Activated T-cell treated with anti-CD3 and anti-CD28 coated beads for 1 hour (primary cell): ENCODE measurements at places on chromosomes 6 and 20.
A peak's percentile ranks its signal among the peaks of the same experiment; 100 is the strongest.

- DNase-seq, result no peak
Observed at GRCh38 chr20:22260506-22260905, 323.9 kb downstream of the FOXA2 start.

DNA sequence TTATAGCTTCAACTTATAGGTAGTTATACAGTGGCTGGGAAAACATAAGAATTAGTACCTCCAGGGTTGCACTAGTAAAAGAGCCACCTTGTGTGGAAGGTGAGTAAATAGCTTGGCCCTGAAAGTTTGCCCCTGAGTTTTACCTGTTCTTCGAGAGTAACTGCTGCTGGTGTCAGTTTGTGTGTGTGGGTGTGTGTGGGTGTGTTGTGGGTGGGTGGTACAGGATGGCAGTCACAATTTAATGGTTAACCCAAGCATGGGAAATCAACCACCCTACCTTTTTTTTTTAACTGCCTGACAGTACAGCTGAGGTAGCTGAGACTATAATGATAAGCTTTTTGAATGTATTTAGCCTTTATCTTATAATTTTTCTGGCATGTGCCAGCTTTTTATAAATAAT is 137.3 kb downstream of the STXBP5 start:
- DNase-seq, result no peak

DNA sequence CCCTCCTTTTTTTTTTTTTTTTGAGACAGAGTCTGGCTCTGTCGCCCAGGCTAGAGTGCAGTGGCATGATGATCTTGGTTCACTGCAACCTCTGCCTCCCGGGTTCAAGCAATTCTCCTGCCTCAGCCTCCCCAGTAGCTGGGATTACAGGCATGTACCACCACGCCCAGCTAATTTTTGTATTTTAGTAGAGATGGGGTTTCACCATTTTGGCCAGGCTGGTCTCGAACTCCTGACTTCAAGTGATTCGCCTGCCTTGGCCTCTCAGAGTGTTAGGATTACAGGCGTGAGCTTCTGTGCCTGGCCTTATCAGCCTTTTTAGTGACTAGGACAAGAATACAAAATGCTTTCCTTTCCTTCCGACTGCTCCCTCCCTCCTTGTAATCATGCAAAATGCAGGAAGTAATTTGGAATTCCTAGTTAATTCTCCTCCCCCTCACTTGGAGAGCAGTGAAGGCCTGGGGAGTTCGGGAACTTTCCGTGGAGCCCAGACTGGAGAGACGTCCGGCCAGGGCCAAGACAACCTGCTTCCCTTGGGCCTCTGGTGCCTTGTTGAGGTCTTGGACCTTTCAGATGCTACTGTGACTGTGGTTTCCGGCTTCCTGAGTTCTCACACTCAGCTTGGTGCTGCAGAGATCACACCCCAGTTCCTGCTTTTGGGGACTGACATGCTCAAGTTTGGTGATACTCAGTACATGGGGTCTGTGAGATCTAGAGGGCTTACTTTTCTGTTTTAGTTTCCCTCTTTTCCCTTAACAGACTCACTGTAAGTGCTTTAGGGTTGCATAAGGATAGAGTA is 3.9 kb upstream of the PHF20 start:
- peak; percentile 46 for DNase-seq

DNA sequence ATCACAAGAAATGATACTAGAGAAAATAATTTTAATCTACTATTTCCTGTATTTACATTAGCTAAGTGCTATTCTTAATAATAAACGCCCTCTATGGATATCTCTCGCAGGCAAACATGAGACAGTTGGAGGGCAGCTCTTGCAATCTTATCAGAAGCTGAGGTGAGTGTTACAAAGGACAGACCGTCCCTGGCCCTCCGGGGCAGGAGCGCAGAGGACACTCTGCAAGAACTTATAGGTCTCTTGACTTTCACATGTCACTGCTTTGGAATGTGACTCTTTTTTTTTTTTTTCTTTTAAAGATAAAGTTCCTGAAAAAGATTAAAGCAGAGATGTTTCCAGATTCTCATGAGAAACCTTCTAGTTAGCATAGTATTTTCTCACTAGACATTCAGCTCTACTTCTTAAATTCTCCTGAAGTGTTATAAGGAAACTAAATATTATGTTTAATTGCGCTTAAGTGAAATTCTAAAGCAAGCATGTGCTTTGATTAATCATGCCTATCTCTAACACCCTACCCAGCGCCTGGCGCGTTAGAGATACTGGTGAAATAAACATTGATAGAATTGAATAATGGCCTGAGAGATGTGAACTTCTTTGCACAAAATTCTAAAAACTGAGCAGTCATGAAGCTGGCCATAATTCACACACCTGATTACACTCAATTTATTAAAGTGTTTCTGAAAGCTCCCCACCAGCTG is 57.4 kb downstream of the SYTL3 start:
- no peak for DNase-seq

DNA sequence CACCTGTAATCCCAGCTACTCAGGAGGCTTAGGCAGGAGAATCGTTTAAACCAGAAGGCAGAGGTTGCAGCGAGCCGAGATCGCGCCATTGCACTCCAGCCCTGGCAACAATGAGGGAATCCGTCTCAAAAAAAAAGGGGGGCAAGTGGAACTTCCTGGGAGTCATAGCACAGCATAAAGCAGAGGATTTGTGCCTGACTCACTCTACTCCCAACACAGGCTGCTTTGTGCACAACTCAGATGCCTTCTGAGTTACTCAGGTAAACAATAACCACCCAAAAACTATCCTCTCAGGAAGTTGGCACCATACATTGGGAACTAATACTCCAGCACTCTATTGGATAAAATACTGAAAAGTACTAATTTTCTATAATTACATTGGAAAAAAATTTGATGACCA is 2.5 kb upstream of the TMEM244 start:
- DNase-seq, result no peak

- DNase-seq, result no peak
Observed at GRCh38 chr6:139407718-139408222, 33.3 kb upstream of the CITED2 start.

GRCh38 chr20:46545077-46545826 is 5.2 kb downstream of the OCSTAMP start:
- DNase-seq, result no peak

DNA sequence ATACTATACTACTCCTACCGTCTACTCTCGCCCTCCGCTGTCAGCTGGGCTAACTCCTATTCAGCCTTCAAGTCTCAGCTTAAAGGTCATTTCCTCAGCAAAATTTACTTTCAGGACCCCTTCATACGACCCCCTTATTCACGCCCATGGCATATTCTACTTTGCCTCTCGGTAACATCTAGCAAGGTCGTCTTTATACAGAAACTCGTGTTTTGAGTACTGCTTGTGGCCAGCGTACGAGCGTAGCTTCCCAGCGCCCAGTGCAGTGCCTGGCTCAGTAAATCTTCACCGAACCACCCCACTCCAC is 546 bp downstream of the CRNKL1 start:
- no peak for DNase-seq

DNA sequence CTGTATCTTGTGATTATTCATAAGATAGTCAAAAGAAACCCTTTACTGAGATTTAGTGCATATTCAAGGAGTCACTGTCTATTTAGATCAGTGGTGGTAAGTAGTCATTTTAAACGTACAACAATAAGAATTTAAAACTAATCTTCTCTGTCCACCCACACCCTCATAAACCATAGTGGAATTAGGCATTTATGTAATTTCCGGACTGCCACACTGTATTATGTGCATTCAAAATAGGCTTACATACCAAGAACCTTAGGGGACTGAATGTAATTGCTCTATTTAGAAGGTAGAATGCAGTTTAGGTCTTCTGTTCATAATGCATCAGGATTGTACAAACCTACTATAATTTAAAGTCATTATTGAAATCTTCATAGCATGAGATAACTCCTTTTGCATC is 685.4 kb downstream of the TENT5A start:
- DNase-seq, result no peak

DNA sequence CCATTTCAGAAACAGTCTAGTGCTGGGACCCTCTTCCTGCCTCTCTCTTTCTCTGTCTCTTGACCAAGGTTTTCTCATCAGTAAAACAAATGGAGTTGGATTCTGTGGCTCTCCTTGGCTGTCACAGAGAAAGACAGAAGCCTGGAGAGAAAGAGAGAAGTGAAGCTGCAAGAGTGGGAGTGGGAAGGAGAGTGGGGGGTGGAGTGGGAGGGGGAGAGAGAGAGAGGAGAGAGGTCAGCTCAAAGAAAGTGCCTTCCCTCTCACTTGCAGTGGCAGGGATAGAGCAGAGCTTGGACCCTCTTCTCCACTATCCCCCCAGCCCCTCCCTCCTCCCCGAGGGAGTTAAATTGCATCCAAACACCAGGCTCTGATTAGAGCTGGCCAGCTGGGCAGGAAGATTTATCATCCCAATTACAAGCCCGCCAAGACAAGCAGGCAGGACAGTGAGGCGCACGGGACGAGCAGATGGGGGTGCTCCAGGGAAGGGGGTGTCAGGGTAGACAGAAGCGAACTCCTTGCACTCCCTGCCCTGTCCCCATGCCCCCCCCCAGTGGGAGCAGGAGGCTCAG is 74.3 kb downstream of the CD40 start:
- no peak for DNase-seq

- DNase-seq, result no peak
Observed at GRCh38 chr20:50680105-50680960, 11.0 kb downstream of the RIPOR3 start.

DNA sequence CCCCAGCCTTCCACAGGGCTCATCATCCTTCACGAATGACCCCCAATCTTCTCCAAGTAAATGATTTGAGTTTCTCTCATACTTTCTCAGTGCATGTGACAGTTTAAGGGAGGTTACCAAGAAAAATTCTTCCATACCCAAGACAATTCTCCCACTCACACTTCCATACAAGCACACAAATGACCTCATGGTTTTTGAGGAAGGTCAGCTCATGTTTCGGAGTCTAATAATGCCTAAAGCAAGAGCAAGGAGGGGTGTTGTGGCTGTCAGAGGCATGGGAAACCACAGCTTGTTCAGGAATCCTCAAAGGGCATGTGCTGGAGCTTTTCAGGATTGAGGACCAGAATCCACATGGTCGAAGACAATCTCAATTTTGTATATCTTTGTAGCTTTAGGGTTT is 279.0 kb downstream of the MAFB start:
- DNase-seq, result no peak

DNA sequence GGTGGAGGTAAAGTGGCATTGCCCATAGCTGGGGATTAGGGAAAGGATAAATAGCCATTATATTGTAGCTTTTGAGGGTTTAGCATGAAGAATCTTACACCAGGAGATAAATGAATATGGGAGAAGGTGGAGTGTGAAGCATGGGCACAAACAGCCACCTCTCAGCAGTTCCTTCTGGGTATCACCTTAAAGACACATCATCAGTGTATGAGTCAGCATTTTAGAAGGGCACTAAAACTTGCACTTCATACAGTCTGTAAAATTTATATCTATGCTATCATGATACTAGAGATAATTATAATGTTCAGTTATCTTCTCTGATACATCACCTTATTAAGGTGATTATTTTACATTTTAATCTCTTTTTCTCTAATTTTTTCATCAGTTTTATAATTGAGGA is 25.3 kb downstream of the SLC35A1 start:
- no peak for DNase-seq

- no peak for DNase-seq
Observed at GRCh38 chr6:166774770-166775169, 147.7 kb upstream of the RPS6KA2 start.

GRCh38 chr6:152696522-152696921 is 1.2 kb upstream of the MYCT1 start:
- DNase-seq, result no peak

GRCh38 chr6:50143011-50143719 is 93.4 kb upstream of the DEFB112 start:
- DNase-seq, result no peak

GRCh38 chr6:159557031-159557430 is 136.0 kb downstream of the SOD2 start:
- no peak for DNase-seq

- no peak for DNase-seq
Observed at GRCh38 chr6:139287868-139288267, 3.9 kb downstream of the TXLNB start.

DNA sequence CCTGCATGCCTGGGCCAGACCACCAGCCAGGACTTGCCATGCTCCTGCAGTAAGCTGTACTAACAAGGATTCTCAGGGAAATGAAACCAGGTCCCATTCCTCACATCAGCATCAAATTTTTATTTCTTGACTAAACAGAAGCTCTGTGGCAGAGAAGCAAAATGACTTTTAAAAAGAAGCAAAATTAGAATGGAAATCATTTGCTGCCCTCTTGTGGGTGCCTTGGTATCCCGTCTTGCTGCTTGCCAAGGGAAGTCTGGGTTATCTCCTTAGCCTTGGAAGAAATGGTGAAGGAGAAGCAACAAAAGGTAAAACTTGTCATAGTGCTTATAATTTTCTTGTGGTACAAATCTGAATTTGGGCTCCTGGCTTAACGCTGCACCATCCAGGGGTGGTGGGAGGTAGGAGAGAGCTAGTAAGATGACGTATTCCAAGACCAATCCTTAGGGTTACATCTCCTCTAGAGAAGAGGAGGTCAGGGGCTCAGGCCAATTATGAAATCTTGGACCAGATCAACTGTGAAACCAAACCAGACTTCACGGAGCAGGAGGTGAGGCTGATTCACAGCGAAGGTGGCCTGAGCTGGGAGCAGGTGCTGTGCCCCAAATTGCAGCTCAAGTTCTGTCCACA is 107.5 kb downstream of the FAXC start:
- DNase-seq, result no peak

- no peak for DNase-seq
Observed at GRCh38 chr6:165129086-165129485, 180.3 kb downstream of the C6orf118 start.

DNA sequence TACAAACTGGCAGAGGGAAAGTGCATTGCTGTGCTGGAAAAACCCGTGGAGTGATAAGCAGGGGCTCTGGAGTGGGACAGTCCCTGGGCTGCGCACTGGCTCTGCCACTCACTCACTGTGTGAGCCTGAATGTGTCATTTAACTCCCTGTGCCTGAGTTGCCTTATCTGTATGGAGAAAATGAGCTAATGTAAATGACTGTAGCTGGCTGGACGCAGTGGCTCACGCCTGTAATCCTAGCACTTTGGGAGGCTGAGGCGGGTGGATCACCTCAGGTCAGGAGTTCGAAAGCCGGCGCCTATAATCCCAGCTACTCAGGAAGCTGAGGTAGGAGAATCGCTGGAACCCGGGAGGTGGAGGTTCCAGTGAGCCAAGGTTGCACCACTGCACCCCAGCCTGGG is 18.4 kb upstream of the RPN2 start:
- DNase-seq, result no peak

- DNase-seq, result no peak
Observed at GRCh38 chr6:142907544-142907943, 37.4 kb downstream of the HIVEP2 start.

DNA sequence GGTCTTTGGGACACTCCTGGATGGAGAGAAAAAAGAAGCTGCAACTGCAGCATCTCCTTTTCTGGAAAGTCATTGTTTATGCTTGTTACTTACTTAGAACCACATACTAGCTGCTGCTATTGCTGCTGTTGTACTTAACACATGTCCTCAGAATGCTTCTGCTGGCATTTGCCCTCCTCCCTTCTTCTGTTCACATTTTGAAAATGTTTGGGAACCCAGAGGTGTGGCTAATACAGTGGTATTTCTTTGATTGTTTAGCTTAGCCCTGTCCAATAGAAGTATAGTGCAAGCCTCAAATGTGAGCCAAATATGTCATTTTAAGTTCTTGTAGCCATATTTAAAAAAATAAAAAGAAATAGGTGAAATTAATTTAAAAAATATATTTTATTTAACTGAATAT is 8.4 kb downstream of the DTD1 start:
- DNase-seq, result no peak
